ENCODE measurements at places on chromosomes 12 and 14.

DNA sequence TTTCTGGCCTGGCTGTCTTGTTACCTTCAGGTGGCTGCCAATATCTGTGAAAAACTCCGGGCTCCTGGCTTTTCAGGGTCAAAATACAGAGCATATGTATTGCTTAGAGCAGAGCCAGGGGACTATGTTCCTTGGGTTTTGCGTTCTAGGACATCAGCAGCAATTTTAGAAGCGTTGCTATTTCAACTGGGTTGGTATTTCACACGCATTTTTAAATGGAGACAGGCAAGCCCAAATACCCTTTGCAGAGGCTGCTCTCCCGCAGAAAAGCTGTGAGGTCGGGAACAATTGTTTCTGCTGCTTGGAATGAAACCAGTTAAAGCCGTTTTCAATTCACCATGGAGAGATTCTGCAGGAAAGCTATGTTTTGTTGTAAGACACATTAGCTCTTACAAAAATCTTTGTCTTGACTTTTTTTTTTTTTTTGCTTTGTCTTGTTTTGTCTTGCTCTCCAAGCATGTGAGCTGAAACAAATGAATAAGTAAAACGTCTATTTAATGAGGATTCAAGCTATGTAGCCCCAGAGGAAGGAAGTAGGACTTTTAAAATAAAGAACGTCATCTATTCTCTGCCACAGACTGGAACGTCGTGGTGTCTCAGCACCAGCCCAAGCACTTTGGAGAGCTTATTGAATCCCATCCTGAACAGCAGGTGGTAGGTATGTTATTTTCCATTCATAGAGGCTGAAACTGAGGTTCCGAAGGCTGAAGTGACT lies 181.0 kb upstream of the TBX3 start:
- DNase-seq, result no peak
- H3K27me3 ChIP-seq, result no peaks in the 10 kb centered on the region
- H3K4me3 ChIP-seq, result no peak overlapping the region
- no peak overlapping the region for H3K27ac ChIP-seq

DNA sequence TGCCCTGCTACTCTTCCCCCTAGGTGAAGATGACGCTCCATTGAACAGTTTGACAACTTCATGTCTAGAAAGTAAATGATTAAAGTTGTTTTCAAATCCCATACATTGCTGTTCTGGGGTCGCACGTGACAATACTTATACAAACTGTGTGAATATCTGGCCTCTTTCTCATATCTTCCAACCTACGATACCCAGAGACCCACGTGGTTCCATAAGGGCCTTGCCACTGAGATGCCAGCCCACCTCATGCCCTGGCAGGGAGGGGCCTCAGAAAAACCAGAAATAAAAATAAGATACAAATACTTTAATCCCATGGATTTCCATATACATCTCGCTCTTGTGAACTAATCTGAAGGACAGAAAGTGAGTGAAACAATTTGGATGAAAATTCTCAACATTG lies 4.5 kb downstream of the GZMB start:
- H3K4me1 ChIP-seq, result no peaks in the 10 kb centered on the region
- H3K4me3 ChIP-seq, result no peak overlapping the region
- no peaks in the 10 kb centered on the region for H3K36me3 ChIP-seq
- no peaks in the 10 kb centered on the region for H3K27me3 ChIP-seq
- no peak for DNase-seq

- no peak for DNase-seq
- no peak overlapping the region for H3K27ac ChIP-seq
- no peaks in the 10 kb centered on the region for H3K4me1 ChIP-seq
These were observed 196.1 kb downstream of the TTC6 start for GRCh38 chr14:37791384-37792036.

- no peaks in the 10 kb centered on the region for H3K36me3 ChIP-seq
- H3K27me3 ChIP-seq, result no peaks in the 10 kb centered on the region
- H3K27ac ChIP-seq, result no peak overlapping the region
- DNase-seq, result no peak
- no peaks in the 10 kb centered on the region for H3K4me1 ChIP-seq
These were observed 372.8 kb downstream of the TMEM132D start for GRCh38 chr12:129530984-129531383.

- no peak for DNase-seq
- H3K27ac ChIP-seq, result no peak overlapping the region
- no peaks in the 10 kb centered on the region for H3K36me3 ChIP-seq
These were observed 18.8 kb upstream of the STRAP start for GRCh38 chr12:15863372-15863771.

DNA sequence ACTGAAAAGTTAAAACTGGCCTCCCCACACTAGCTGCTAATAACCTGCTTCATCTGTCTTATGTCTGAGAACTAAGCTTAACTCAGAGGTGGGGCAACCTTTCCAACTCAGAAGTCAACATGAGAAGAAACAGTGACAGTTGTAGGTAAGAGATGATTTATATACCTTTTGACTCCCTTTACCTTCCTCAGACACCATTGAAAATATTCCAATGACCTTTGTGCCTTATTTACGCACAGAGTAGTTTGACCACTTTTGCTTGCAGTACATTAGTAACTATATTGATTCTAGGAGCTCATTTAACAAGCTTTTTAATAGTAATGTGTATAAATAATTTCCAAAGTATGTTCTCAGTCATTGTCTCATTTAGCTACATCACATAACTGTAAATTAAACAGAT lies 77.6 kb downstream of the ALX1 start:
- H3K36me3 ChIP-seq, result no peaks in the 10 kb centered on the region
- H3K4me1 ChIP-seq, result no peaks in the 10 kb centered on the region
- no peak for DNase-seq
- H3K27ac ChIP-seq, result no peak overlapping the region
- H3K27me3 ChIP-seq, result no peaks in the 10 kb centered on the region

DNA sequence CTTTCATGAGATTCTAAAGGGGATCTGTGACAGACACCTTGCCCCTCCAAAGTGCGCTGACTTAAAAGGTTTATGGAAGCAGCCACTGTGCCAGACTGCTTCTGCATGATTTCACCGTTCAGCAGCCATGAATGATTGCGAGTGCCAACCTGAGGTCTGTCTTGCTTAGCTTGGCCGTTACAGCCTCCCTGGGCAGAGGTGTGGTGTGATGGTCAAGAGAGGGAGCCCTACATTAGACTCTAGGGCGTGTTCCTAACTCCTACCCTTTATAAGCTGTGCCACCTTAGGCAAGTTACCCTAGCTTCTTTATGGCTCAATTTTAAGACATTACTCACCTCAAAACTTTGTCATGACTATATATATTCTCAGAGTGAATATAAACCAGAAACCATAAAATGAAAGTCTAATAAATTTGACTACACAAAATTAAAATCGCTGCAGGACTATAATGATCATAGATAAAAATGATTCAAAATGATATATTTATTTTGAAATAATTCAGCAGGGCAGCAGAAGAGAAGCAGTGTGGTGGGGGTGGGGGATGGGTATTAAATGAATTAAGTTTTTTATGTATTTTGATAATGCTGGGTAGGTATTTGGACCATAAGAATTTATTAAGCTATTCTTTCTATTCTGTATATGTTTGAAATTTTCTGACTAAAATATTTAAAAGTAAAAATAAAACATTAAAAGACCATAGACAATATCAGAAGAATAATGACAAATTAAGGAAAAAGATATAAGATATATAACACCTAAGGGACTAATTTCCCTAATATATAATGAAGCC lies 47.7 kb upstream of the MBIP start:
- no peaks in the 10 kb centered on the region for H3K27me3 ChIP-seq
- no peak for DNase-seq
- no peaks in the 10 kb centered on the region for H3K4me1 ChIP-seq
- H3K4me3 ChIP-seq, result no peak overlapping the region
- no peaks in the 10 kb centered on the region for H3K36me3 ChIP-seq

DNA sequence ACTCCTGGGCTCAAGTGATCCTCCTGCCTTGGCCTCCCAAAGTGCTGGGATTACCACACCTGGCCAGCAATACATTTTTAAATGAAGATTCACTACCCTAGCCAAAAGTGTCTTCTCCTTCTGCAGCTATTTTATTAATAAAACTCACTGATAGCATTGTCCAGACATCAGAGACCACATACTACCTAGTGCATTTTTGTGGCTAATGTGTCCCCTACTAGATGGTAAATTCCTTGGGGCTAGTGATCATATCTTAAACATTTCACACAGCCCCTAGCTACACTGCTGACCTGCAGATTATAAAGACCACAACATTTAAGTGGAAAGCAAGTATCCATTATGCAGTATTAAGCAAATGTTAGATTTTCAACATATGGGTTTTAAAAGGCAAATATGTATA lies 17.0 kb downstream of the DTD2 start:
- H3K27me3 ChIP-seq, result no peaks in the 10 kb centered on the region
- no peak overlapping the region for H3K27ac ChIP-seq
- no peak overlapping the region for H3K4me3 ChIP-seq
- H3K36me3 ChIP-seq, result no peaks in the 10 kb centered on the region
- H3K4me1 ChIP-seq, result no peaks in the 10 kb centered on the region

GRCh38 chr12:70581208-70581607 lies 56.0 kb downstream of the PTPRB start:
- no peak overlapping the region for H3K27ac ChIP-seq
- H3K36me3 ChIP-seq, result no peaks in the 10 kb centered on the region

- peaks cover 5% of the 10 kb centered on the region for H3K4me1 ChIP-seq
- H3K36me3 ChIP-seq, result no peaks in the 10 kb centered on the region
These were observed 186.1 kb downstream of the SLC2A13 start for GRCh38 chr12:39919790-39920189.

GRCh38 chr14:54209511-54210250 lies 187.1 kb upstream of the CDKN3 start:
- H3K27me3 ChIP-seq, result no peaks in the 10 kb centered on the region
- H3K27ac ChIP-seq, result no peak overlapping the region
- no peaks in the 10 kb centered on the region for H3K36me3 ChIP-seq
- H3K4me1 ChIP-seq, result no peaks in the 10 kb centered on the region
- H3K4me3 ChIP-seq, result no peak overlapping the region

DNA sequence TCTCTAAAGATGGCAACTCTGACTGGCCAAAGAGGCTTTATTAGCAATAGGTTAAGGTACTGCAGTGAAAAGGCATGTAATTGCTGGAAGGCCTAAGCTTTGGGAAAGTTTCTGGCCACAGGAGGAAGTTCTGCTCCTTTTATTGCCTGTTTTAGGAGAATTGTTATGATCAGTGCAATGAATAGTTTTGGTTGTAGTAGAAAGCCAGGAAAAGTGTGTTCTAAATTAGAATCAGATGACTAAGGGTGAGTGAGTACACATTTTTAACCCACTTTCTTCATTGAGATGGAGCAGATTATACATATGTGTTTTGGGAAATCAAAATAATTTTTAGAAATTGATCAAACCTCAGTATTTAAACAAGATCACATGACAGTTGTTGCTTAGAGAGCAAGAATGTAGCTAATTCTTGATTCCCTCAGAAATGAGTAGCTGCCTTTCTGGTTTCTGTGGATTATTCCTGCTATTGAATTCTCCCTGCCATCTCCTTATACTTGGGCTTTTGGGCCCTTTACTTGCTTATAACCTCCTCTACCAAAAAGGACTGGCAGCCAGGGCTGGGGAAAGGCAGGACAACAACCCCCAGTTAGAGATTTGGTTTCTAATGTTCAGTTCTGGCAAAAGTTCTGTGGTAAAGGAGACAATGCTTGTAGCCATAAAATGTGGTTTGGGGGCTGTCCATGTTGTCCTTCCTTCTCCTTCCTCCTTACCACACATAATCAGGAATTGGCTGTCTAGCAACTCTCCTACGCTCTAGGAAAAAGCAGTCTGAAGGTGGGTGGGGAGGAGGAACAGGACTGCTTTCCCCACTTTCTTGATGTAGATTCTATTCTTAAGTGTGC lies 217.1 kb downstream of the SLC38A4 start:
- no peak overlapping the region for H3K4me3 ChIP-seq
- peak overlapping the region; percentile 62 for H3K27ac ChIP-seq
- H3K4me1 ChIP-seq, result no peaks in the 10 kb centered on the region
- H3K36me3 ChIP-seq, result no peaks in the 10 kb centered on the region

DNA sequence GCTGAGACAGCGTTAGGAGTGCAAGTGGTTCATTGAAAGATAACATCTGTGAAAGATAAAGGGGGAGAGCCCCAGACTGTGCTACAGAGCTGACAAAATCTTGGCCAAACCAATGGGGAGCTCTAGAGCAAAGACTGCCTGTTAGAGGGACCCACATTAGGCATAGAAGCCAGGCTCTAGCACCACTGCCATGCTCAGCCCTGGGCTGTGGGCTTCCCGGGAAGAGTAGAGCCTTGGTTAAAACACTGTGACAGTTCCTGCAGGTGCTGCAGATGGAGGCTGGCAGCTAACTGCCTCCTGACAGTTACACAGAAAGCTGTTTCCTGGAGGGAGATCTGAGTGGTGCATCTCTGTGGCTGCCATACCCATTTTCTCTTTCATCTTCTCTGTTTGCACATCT lies 23.0 kb downstream of the TSHR start:
- no peak for DNase-seq
- H3K27me3 ChIP-seq, result no peaks in the 10 kb centered on the region
- H3K4me1 ChIP-seq, result no peaks in the 10 kb centered on the region
- H3K27ac ChIP-seq, result no peak overlapping the region
- H3K4me3 ChIP-seq, result no peak overlapping the region
- no peaks in the 10 kb centered on the region for H3K36me3 ChIP-seq

- H3K27me3 ChIP-seq, result no peaks in the 10 kb centered on the region
- H3K36me3 ChIP-seq, result no peaks in the 10 kb centered on the region
- H3K27ac ChIP-seq, result no peak overlapping the region
- H3K4me3 ChIP-seq, result no peak overlapping the region
- no peak for DNase-seq
These were observed 143.0 kb downstream of the OTOGL start for GRCh38 chr12:80242321-80242720.

DNA sequence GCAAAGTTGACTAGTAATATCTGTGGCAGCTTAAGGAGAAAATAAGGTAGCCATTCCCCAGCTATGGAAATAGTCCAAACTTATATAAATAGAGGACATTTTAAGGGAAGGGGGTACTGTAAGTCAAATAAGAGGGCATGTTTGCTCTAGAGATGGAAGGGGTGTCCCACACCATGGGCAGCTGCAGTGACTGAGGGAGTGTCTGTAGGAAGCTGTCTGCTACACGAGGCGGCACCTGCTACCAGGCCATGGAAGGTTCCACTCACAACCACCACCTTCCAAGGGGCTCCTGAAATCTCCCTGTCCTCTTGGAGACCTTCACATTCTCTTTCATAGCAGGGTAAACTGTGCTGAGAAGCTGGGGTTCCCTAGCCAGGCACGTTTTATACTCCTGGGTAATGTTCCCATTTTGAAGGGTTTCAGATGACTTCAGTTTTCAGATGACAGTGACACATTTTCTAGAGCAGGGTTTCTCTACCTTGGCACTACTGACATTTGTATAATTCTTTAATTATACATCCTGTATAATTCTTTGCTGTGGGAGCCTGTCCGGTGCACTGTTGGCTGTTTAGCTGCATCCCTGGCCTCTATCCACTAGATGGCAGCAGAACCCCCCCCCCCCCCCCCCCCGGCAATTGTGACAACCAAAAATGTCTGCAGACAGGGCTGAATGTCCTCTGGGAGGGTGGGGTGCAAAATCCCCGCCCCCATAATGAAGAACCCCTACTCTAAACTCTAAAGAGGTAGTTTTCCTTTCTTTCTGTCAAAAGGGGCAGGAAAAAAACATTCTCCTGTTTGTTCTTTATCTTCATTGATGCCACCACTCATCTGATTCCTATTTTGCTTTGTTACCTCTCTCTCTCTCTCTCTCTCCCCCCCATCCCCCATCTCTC lies 11.6 kb upstream of the SMCO2 start:
- no peaks in the 10 kb centered on the region for H3K36me3 ChIP-seq
- DNase-seq, result no peak
- no peak overlapping the region for H3K27ac ChIP-seq
- no peak overlapping the region for H3K4me3 ChIP-seq
- H3K27me3 ChIP-seq, result no peaks in the 10 kb centered on the region
- peaks cover 2% of the 10 kb centered on the region for H3K4me1 ChIP-seq

GRCh38 chr12:92619730-92620684 lies 82.8 kb upstream of the PLEKHG7 start:
- H3K4me1 ChIP-seq, result no peaks in the 10 kb centered on the region
- H3K27me3 ChIP-seq, result no peaks in the 10 kb centered on the region
- no peak overlapping the region for H3K4me3 ChIP-seq
- DNase-seq, result no peak
- H3K27ac ChIP-seq, result no peak overlapping the region
- H3K36me3 ChIP-seq, result no peaks in the 10 kb centered on the region

Measured in kidney (tissue), 22 donors.